ENCODE measurements at places on chromosomes 1 and 21. TPM values are rescaled to one million over a fixed set of nuclear protein-coding genes. Genes with fewer than 3 reads are reported as not detected.

Gene SLC1A7
- not detected for total RNA-seq

Gene HHIPL2
- total RNA-seq: 12.3 TPM

Gene CFHR2
- total RNA-seq: not detected

Gene FCGR1A
- not detected for total RNA-seq

Gene LCE1E
- not detected for total RNA-seq

Gene ITLN2
- 0.14 TPM for total RNA-seq

Gene S100A11
- 1,837 TPM for total RNA-seq

Gene OXCT2
- 0.25 TPM for total RNA-seq

Gene GLMP
- total RNA-seq: 43.3 TPM

Gene ACTA1
- total RNA-seq: 0.46 TPM

Gene KRTAP21-2
- total RNA-seq: not detected

Gene TFAP2E
- 0.40 TPM for total RNA-seq
